CD4-positive, alpha-beta T cell (primary cell): ENCODE measurements at places on chromosomes 4 and X.

DNA sequence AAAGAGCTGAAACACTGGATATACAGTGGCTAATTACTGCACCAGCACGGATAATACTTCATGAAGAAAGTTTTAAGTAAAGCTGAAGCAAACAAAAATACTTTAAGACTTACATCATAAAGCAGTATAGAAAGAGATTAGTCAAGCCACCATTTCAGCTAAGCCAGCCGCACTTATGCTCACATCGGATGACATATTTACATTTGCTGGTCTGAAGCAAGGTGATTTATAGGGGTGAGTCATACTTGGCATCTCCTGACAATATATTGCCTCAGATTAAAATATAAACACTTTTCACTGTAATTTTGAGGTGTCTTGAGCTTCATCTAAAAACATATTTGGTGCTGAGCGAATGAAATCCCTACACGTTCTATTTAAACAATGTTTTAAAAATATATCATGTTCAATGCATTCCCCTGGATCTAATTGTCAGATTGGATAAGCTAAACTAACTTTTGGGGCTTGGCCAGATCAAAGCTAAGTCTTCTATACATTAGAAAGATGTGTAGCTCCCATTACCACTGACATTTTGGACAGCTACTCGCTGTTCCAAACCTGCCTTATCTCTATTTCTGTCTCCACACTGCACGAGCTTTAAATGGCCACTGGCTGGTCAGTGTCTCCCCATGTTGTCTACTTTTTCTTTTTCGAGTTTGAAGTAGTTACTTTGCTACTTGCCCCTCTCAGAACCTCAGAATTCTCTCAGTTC, 103.2 kb downstream of the VCX2 start:
- no peak for DNase-seq

DNA sequence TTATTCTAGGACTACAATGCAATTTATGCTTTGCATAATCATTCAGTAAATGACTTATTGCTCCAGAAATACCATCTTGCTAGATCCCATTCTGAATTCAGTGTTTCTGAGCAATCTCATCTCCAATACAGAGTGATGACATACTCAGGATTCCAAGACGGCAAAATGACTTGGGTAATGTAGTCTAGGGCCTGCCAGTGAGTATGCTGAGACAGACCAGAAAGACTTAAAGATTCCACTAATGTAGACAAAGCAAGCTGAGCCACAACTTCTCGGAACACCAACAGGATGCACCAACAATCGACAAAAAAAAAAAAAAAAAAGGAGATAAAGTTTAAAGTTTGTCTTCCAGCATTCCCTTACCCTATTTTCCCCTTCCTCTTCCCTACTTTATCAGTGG, 919 bp upstream of the SEC24B start:
- DNase-seq, result no peak

GRCh38 chrX:48919360-48919841, 577 bp upstream of the PIM2 start:
- peak; percentile 42 for DNase-seq

- DNase-seq, result no peak
These were observed 36.9 kb downstream of the SORBS2 start for GRCh38 chr4:185774845-185775680.

DNA sequence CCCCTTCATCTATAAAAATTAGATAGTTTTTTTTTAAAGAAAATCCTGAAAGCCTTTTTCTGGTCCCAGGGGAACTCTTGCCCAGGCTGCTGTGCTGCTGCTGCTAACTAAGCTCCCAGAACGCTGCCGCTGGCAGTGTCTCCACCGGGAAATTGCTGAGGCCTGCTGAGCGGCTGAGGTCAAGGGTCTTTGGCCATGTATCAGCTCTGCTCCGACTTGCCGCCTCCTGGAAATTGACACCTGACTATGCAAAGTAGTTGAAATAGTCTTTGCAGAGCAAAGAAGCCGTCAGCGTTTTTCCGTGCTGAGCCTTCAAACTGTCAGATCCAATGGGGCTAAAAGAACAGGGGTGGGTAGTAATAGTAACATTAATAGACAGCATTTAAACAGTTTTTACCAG, 839 bp downstream of the QDPR start:
- no peak for DNase-seq

DNA sequence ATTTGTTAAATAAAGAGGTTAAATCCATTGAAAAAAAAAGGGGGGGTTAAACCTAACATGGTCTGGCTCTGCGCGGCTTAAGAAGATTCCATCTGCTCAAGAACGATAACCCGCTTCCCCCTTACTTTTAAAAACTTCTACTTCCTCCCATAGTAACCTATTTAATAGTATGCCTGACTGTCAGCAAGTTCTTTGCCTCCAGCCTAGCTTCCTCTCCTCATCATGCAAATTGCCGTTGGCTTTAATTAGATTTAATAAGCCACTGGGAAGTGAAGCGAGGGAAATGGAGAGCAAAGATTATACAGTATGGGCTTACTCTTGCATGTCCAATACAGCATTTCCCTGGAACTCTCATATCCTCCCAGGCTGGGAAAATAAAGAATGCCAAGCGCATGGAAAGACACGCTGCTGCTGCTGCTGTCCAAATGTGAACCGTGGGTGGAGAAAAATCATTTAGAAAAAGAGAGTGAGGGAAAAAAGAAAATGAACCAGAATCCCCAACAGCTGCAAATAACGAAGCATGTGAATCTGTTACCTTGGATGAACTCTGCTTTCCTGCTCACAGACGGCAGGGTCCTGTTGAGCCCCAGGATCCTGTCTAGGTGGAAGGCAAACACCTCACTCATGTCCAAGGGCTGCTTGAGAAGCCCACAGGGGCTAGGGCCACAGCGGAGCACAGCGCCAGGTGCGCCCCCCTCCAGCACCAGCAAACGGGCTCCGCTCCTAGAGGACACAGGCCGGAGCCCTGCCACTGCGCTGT, 2.7 kb downstream of the GASK1B start:
- DNase-seq, result no peak

DNA sequence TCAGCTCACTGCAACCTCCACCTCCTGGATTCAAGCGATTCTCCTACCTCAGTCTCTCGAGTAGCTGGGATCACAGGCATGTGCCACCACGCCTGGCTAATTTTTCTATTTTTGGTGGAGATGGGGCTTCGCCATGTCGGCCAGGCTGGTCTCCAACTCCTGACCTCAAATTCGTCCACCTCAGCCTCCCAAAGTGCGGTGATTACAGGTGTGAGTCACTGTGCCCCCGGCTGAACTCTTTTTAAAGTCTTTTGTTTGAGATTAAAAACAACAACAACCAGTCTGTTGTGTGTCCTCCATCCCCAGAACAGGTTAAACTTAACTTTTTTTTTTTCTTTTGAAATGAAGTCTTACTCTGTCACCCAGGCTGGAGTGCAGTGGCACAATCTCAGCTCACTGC, 36.3 kb upstream of the RBPJ start:
- no peak for DNase-seq

- no peak for DNase-seq
These were observed 169.2 kb downstream of the GRIA2 start for GRCh38 chr4:157389741-157390140.

DNA sequence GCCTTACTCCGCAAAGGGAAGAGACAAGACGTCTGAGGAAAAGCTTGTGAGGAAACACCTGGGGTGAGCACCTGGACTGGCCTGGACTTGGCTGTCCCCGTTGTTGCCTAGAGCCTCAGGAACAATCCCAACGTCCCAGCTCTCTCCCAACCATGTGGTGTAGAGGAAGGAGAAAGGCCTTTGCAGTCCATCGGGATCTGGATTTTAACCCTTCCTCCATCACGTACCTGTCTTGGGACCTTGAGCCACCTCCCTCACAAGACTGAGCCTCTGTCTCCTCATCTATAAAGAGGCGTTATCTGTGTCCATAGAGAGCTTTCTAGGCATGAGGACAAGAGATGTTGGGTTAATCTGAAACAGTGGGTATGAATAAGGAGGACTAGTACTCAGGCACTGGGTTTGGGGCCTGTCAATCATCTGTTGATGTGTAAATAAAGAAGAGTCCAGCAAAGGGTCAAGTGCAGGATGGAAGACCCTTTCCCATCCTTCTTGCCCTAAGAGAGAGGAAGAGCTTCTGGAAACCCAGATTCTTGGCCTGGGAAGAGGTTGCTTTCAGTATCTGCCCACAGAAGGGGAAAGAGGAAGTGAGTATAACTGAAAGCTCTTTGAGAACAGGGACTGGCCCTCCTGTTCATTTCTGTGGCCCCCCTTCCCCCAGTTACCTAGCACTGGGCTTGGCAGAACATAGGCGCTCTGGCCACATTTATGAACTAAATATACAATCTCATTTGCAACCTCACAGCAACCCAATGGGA, 137.1 kb downstream of the PJA1 start:
- DNase-seq, result no peak

DNA sequence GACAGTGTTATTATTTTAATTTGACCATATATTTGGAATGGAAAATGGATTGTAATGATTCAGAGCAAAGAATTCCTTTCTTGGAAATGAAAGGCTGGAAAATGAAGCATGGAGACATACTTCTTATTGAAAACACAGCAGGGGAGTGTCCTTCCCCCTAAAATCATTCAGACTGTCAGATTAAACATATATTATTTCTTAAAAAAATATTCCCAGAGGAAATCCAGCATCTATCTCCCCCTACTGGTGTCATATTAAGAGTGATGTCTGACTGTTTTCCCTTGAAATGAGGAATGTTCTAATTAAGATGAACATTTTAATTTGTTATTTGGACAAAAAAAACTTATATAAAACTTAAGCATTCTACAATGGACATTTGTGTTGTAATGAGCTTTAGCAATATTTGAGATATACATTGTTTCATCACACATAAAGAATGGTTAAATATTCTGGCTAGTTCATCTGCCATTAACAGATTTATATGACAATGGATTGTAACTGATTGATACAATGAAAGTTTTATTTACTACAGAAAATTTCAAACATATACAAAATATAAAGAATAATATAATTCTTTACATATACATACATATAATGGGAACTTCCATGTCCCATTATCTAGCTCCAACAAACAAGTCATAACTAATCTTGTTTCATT, 264.6 kb downstream of the SPRY1 start:
- no peak for DNase-seq

DNA sequence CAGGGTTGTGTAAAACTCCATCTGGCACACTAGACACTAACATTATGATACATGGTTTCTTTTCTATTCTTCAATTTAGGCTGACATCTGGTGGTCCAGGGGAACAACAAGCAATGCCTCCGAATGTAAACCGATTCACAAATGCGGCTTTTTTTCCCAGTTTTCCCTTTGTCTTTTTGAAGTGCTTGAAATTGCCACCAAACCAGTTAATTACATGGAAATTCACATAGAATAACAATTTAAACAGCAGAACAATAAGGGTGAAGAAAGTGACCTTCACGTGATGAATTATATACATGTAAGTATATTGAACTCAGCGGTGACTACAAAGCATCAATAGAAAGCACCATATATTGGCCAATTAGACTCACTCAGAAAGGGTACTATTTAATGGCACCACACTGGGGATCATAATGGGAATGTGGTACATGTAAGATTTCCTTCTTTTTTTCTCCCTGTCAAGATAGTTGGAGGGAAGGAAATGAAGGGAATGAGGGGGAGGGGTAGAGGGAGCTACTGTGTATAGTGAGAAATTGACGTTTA, 103.9 kb downstream of the MMRN1 start:
- DNase-seq, result no peak

- peak; percentile 65 for DNase-seq
These were observed 18.2 kb downstream of the MRFAP1 start for GRCh38 chr4:6658597-6659075.

DNA sequence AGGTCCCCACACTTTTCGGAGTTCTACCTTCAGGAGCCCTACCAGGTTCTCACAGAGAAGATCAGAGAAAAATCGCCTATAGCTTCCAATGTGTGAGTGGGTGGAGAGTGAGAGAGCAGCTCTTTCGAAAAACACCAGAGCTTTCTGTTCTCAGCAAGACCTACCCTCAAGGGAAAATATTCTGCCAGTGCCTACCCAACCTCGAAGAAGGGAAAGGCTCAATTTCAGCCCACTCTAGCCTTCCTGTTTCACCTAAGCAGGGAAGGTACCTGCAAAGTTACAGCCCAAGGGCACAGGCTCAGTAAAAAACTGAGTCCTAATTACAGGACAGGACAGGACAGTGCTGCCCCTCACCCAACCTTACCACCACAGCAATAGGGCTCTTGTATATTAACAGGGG, 104.0 kb upstream of the WDR17 start:
- no peak for DNase-seq

DNA sequence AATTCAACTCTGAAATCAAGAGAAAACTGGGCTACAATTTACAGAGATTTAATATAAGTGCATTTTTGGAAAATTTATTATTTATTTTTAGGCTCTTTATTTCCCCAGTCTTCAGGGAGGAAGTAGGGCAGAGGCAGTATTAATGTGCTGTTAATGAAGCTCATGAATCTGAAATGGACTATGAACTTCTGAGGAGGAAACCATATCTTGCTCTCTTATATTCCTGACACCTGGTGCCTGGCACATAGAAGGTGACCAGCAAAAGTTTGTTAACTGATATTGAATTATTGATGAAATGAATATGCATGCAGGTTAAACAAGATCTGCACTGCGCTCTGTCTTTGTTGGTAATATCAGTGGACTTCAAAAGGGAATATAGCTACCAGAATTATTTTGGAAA, 55.1 kb downstream of the UGT8 start:
- DNase-seq, result no peak

- DNase-seq, result no peak
These were observed 908.1 kb downstream of the CCSER1 start for GRCh38 chr4:91035276-91035675.

DNA sequence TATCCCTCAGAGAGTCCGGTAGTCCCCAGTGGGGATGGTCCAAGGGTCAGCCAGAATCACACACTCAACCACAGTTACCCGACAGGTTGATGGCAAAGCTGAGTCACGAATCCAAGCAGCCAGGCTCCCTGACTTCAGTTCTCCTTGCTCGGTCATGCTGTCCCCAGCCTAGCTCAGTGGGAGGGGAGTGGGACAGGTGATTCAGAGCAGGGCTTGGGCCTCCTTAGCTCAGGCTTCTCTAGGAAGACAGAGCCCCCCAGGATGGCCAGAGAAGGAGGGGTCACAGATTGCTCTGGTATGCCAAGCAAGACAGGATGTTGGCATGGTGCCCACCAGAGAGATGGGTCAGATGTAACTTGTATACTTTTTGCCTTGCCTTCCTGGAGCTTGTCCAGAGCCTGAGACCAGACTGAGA, 66.5 kb downstream of the EFNB1 start:
- DNase-seq, result no peak

DNA sequence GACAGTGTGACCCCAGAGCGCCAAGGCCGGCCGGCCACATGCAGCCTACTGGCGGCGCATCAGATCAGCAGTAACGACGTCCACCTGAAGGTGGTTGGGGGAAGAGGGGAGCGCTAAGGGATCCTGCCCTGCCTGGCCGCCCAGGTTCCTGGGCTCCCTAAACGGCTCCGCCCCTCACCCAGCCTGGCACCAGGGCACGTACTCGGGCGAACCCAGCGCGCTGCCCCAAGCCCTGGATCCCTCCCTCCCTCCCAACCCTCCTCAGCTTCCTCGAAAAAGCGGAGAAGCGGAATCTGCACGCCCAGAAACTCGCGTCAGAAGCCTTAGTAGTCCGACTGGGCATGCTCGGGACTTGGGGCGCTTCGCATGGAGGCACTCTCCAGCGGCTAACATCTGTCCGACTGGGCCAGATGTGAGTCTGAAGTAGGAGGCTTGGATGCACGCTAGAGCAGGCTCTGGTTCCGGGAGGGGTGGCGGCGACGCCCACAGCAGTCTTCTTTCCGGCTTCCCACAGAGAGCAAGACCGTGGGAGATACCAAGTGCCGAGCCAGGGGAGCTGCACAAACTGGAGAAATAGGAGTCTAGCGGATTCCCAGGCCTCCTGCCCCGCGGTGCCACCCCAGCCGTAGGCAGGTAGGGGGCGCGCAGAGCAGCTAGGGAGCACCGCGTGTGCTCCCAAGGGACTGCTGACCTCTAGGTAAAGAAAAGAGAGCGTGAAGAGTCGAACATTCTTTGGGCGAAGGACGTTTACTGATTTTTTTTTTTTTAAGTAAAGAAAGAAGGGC, 114.3 kb upstream of the TEX13C start:
- no peak for DNase-seq
